ENCODE measurements at places on chromosomes 6 and 20.

DNA sequence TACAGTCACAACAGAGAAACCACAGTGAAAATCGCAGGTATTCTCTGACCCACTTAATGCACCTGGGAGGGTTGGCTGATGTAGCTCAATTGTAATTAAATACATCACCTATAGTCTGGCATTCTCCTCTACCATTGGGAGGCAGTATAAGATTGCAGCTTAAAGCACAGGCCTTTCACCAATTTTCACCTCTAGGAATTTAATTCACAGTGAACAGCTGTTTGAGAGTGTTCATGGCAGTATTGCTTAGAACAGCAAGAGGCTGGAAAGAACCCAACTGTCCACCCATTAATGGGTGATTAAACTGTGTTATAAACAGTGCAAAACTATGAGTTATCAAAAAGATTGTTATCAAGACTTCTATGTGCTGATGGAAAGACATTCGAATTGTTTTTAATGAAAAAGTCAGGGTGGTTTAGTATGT lies 2.0 kb downstream of the EDEM2 start:
- peak; percentile 84 for DNase-seq

- DNase-seq: no peak
Measured at GRCh38 chr6:1091900-1092299, 220.0 kb upstream of the FOXQ1 start.

DNA sequence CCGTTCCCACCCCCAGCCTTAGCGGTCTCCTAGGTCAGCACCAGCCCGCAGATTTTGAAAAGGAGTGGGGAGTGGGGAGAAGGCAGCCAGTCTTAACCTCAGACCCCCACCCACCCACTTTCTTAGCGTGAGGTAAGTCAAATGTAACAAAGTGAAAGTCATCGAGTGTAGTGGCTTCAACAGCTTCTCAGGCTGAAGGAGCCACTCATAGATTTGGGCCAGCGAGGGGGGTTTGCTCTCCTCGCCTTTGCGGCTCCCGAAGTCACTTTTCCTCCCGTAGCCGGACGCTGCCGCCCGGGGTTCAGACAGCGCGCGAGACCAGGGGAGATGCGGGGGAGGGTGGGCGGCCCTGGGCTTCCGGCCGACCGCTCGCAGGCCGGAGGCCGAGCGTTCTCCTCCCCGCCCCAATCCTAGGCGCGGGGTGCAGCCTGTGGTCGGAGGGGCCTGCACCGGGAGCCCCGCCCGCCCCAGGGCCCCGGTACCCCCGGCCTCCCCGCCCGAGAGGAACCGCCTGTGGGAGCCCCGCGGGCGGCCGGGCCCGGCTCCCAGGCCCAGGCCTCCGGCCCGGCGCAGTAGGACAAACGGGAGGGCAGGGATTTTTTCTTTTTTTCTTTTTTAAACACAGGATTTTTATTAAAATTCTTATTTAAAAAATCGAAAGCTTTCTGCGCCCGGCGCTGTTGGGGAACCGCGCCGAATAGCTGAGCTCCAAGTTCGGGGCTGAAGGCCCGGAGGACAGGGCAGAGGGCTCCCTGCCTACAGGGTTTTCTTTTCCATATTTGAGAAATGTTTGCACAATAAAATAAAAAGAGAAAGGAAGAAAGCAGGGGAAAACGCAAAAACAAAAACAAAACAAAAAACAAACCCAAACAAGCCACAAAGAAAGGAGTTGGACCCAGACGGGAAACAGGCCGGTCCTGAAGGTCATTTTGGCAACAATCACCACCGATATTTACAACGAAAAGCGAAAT lies 3.2 kb downstream of the NKX2-2 start:
- no peak for DNase-seq

- no peak for DNase-seq
Measured at GRCh38 chr6:164415832-164416563, 893.4 kb downstream of the C6orf118 start.

DNA sequence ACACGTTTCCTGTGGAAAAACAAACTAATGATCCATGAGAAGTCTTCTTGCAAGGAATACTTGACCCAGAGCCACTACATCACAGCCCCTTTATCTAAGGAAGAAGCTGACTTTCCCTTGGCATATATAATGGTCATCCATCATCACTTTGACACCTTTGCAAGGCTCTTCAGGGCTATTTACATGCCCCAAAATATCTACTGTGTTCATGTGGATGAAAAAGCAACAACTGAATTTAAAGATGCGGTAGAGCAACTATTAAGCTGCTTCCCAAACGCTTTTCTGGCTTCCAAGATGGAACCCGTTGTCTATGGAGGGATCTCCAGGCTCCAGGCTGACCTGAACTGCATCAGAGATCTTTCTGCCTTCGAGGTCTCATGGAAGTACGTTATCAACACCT lies 35.4 kb downstream of the GCNT2 start:
- DNase-seq: no peak

- DNase-seq: peak; percentile 1
Measured at GRCh38 chr6:34242252-34243130, 5.8 kb downstream of the HMGA1 start.

GRCh38 chr6:40791004-40791403 lies 203.8 kb upstream of the LRFN2 start:
- DNase-seq: no peak

GRCh38 chr20:10385850-10386544 lies 48.0 kb downstream of the MKKS start:
- DNase-seq: no peak

DNA sequence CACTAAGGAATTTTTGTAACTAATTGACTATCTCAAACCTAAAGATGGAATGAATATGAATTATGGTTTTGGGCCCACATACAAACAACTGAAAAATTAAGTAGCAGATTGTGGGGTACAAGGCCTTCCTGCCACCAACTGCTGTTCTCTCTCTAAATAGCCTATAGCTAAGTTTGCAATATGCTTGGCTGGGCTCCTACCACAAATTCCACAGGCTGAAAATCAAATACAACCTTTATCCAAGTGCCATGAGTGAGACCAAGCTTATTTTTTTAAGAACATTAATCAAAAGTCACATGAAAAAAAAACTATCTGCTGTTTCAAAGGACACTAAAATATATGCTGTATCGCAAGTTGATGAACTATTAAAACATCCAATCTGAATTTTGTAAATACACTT lies 52.1 kb downstream of the TENT5A start:
- no peak for DNase-seq

DNA sequence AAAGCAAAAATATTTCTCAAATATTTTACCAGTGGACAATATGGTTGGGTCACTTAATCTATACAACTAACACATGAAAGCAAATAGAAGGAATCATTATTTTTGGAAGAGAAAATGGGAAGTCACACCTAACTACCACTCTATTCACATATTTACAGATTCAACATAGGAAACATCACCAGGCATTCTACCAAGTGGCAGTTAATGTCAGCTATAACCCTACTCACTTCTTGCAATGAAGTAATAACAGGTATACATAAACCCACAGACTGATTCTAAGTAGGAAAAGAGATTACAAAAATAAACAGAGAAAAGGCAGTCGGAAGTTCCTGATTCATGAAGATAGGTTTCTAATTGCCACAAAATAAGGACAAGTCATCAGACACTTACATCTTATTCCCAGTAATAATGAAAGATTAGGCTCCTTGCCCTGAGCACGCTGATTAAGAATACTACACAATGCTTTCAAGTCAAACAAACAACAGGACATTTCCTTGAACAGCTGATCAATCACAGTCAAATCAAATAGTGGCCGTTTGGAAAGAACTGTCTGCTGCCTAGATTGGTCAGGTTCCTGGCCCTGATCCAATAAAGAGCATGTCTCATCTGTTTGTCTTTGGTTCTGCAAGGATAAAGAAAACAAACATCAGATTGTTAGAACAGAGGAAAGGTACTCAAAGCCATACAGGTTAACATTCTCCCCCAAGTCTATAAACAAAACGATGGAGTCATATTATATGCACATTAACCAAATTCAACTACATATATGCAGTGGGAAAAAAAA lies 79.2 kb upstream of the PLN start:
- peak; percentile 3 for DNase-seq

GRCh38 chr6:1631251-1631650 lies 21.5 kb downstream of the FOXC1 start:
- DNase-seq: no peak

- DNase-seq: no peak
Measured at GRCh38 chr6:45430590-45431202, 53.0 kb upstream of the SUPT3H start.

- DNase-seq: no peak
Measured at GRCh38 chr20:61814244-61814643, 251.4 kb downstream of the TAF4 start.

GRCh38 chr6:111559188-111560097 lies 46.2 kb downstream of the TRAF3IP2 start:
- no peak for DNase-seq

DNA sequence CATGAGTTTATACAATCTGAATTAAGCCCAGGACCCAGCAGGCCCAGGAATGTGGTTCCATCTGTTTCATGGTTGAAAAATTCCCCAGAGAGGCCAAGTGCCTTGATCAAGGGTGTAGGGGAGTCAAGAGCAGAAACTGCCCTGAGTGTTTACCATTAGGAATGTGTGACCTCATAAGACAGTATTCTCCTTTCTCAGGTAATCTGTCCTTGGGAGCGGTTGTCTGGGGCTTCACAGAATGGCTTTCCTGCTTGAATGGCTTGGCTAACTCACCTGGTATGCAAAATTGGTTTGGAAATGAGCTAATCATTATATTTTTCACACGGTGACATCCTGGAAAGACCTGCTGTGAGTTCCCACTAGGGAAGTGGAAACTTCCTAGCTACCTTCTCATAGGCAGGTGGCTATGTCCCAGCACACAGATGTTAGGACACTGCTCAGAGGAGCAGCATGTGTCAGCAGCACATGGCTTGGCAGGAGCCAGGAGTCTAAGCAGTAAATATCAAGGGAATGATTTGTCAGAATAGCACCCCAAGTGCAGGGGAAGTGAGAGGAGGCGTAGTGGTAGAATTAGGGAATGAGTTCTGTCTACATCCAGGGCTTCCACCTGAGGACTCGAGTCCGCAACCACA lies 17.7 kb downstream of the CLIC5 start:
- no peak for DNase-seq

GRCh38 chr6:33205191-33206026 lies 954 bp downstream of the HSD17B8 start:
- DNase-seq: no peak

GRCh38 chr6:35216412-35216732 lies 2.6 kb downstream of the SCUBE3 start:
- DNase-seq: no peak

Data from HuH-7 (cell line).